Activated T-helper 9 cell treated with anti-CD3 and anti-CD28 coated beads, Interleukin-2, amount 50 U/mL, for 16 hours (primary cell): ENCODE measurements at places on chromosomes 3 and 15.

DNA sequence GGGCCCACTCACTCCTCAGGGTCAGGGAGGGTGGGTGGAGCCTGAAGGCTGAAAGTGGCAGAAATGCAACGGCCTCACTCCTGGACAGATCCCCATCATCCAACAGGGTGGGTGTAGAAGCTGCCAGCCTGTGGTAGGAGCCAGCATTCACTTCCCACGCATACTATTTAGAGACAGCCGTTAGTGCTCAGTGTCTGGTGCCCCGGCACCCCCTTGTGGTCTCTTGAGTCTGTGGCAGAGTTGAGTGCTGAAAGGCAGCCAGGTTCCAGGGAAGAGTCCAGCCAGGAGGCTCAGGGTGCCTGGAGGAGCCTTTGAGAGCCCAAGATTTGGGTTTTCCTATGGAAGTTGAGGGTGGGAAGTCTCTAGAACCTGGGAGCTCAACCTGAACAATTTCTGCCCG is 2.1 kb upstream of the GNAT1 start:
- DNase-seq = no peak

- no peak for DNase-seq
Observed at GRCh38 chr3:106048946-106049481, 180.2 kb upstream of the CBLB start.

- no peak for DNase-seq
Observed at GRCh38 chr3:142298626-142299025, 73.2 kb upstream of the GK5 start.

DNA sequence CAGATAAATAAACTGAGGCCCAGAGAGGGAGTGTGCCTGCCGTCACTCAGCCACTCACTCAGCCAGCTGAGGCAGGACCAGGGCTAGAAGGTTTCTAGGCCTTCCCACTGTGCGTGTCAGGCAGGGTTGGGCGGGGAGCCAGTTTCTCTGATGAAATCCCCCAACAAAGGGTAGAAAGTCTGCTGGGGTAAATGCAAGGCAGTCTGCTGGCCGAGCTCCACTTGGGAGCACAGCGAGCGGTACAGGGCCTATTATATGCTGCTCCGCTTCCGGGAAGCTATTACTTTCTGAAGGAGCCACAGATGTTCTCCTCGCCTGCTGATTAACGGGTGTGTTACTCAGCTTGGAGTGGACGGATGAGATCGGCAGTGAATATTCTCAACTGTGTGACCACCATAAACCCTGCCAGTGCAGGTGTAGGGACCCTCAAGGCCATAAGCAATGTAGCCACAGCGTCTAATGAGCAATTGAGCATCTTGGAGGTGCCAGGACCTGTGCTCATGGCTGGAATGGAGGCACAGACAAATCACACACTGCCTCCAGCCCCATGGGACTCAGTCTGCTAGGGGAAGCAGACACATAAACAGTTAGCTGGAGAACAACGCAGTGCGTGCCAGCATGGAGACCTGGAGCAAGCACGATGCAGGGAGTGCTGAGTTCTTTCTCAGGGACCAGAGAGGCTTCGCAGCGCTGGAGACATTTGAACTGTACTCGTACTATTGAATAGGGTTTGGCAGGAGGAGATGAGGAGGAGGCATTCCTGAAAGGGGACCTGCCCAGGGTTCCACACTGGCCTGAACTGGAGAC is 42.1 kb downstream of the CORO2B start:
- DNase-seq = no peak

DNA sequence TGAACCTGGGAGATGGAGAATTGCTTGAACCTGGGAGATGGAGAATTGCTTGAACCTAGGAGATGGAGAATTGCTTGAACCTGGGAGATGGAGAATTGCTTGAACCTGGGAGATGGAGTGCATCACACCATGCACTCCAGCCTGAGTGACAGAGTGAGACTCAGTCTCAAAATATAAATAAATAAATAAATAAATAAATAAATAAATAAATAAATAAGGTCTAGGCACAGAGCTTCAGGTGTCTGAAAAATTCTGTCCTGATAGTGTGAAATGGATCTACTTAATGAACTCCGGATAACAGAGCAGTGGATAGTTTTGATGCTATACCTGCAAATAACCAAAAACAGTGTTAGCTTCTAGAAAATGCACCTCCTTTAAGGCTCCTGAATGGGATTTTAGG is 24.3 kb upstream of the NUDT16 start:
- no peak for DNase-seq

DNA sequence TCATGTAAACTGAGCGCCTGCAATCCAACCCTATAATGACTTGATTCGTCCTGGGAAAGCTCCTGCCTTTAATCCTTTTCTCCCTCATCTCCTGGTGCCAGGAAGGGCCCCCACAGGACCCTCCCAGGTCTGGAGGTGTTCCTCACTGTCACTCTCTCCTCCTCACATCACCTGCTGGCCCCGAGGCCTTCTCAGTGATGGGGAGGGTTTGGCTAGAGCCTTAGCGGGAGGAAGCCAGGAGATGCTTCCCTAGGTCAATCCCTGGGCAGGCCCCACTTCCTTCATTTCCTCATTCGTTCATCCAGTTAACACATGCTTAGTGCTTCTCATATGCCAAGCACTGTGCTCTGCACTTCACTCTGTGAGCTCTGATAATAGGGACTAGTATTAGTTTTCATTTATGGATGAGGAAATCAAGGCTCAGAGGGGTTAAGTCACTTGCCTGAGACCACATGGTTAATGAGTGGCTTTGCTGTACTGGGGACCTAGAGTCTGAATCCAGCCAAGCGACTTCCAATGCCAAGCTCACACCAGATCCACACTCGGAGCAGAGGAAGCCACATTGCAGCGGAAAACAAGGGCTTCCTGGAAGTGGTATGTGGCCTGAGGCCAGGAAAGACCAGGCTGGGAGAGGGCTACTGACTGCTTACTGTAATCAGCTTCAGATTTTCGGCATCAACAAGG is 50.3 kb upstream of the CHRNB4 start:
- DNase-seq = no peak

- no peak for DNase-seq
Observed at GRCh38 chr15:74403588-74403919, 30.2 kb downstream of the SEMA7A start.
